ENCODE measurements at places on chromosomes 1 and 21.

- no peak for DNase-seq
These were observed 534.4 kb upstream of the PKN2 start for GRCh38 chr1:88149686-88150085.

- DNase-seq: no peak
These were observed 13.8 kb downstream of the DNTTIP2 start for GRCh38 chr1:93865253-93865652.

DNA sequence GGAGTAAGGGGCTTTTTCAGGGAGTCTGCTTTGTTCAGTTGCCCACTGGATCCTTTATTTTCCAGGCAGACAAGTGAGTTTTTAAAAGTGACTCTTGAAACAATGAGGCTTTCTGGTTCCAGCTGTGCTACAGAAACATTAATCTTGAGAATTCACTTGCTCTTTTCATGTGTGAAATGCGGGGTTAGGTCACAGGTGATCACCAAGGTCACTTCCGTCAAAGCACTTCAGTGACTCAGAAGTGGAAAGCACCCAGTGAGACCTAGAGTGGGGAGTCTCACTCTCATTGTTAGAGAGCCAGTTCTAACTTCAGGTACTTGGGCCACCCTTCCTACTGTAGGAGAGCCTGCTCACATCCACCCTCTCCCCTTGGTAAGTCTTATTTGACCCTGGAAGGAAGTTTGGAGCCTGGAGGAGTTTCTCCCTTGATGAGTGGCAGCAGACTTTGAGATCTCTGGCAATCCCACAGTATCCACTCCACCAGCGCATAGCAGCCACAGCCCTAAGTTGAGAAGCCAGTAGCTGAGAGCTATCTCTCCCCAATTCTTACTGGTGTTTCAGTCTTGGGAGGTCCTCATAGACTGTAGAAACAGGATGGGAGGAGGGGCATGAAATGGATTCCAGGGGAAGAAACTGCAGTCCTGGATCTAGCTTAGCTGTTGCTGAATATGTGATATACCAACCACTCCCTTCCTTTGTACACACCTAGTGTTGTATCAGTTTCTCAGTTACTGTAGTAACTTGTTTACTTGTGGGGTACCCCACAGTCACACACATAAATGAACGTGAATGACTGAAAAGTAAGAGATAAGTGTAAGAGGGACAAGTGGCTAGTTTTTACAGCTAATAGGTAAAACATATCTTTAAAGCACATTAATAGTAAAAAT is 3.1 kb downstream of the TACSTD2 start:
- no peak for DNase-seq

DNA sequence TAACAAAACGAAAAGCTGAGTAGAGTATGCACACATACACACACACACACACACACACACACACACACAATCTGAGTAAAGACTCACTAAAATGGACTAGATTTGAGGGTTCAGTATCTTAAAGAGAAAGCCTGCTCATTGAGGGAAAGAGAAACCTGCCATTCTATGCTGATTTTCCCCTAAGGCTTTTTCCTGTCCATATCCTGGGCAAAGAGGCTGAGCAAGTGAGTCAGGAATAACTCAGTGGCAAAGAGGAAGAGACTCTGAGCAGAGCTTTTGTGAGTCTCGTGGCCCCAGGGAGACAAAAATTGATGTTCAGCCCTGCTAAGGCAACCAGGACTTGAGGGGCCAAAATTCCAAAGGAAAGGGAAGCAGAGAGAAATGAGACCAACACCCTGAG is 37.3 kb upstream of the RUNX1 start:
- DNase-seq: no peak

DNA sequence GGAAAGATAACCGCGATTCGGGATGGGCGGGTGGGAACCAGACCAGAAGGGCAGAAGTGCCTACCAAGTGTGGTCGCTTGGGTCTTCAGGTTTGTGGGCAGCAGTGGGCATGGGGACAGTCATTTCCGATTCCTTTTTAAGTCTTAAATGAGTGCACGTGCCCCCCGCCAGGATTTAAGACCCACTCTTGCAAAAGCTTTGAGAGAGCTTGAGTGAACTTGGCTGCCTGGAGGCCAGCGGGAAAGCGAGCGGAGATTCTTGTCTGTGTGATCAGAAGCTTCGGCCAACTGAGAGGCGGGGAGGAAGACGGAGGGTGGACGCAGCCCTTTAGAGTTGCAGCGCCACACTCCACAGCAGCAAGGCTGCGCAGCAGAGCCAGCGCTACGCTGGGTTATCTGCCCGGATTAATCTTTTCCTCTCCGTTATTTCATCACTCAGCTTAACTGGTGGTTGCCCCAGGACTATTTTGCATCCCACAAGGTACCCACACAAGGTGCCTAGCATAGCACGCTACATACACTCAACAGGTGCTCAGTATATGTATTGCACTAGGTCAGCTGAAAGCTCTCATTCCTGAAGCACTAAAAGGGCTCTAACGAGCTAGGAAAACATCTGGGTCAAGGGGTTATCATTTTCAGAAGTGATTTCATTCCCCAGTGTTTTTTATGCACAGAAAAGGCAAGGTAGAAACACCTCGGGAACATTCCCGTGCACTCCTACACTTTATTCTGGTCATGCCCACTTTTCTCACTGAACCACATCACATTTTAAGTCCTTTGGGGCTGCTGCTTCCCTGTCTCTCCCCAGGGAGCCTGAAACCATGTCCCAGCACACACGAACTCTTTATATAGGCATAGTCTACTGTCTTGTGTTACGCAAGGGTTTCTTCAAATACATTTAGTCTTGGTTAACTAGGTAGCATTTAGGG is 1.5 kb upstream of the BATF3 start:
- DNase-seq: no peak

DNA sequence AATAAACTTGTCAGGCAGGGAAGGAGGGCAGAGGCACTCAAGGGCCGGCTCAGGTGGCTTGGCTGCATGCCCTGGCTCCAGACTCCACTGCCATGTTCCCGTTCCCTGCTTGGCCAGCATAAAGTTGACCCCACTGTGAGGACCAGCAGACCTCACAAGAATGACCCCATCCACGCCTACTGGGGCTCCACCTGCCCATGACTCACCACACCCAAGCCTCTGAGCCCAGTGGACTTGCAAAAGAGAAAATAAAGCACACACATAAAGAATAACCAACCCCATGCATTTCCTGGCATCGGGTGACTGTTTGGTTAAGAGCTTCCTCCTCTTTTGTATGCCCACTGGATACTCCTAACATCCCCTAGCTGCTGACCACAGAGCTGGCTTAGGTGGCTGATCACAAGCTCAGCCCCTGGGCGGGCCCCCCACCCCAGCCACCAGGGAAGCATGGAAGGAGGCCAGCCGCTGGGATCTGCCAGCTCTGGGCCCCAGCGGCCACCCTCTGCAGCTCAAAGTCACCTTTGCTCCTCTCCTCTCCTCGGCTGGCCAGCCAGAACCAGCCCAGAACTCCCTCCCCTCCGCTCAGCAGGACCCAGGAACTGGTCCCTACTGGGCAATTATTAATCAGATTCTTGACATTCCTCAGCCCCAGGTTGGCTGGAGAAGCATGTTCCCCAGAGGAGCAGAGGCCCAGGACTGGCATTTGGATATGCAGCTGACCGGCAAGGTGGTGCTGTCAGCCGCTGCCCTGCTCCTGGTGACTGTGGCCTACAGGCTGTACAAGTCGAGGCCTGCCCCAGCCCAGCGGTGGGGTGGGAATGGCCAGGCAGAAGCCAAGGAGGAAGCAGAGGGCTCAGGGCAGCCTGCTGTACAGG is at the start of gene KLHDC7A:
Gene KLHDC7A (plus strand): TSS at position 616 of the 875 bp plus-strand sequence. CDS start 52 bp downstream, at position 668.
- no peak for DNase-seq

DNA sequence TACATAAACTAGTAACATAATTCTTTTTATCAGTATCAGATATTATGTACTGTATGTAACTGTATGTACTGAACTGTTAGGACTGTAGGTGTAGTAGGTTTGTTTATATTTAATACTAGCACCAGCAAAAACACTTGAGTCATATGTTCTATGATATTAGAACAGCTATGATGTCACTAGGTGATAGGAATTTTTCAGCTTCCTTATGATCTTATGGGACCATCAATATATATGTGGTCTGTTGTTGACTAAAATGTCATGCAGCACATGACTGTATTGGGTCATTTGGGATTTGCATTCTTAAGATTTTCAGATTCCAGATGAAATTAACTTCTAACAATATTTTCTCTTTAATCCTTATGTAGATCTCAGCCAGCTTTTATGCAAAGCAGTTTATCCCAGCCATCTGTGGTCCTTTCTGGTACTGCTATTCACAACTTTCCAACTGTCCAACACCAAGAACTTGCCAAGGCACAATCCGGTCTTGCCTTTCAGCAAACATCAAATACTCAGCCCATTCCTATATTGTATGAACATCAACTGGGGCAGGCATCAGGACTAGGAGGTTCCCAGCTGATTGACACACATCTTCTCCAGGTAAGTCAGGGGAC is 38.3 kb upstream of the MYOCOS start:
- DNase-seq: no peak

GRCh38 chr1:82706741-82707140 is 906.0 kb downstream of the ADGRL2 start:
- DNase-seq: no peak

- DNase-seq: no peak
These were observed 30.4 kb upstream of the SLC30A1 start for GRCh38 chr1:211609120-211610024.

GRCh38 chr21:36962098-36962780 is 4.2 kb downstream of the HLCS start:
- DNase-seq: no peak

DNA sequence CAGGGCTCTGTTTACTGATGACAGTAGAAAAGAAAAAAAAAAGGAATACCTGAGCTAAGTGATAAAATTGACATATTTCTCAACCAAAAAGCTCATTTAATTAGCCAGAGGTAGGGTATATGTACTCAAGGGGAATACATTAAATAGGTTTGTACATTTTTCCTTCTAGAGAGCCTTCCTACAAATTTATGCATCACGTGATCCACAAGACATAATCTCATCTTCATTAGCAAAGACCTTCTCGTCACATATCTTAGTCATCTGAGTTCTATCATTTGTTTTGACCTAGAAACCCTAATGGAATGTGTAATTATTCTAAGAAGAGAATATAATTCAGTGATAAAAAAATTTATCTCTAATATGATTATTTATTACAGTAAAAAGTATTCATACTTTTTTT is 30.7 kb upstream of the CFHR4 start:
- no peak for DNase-seq

DNA sequence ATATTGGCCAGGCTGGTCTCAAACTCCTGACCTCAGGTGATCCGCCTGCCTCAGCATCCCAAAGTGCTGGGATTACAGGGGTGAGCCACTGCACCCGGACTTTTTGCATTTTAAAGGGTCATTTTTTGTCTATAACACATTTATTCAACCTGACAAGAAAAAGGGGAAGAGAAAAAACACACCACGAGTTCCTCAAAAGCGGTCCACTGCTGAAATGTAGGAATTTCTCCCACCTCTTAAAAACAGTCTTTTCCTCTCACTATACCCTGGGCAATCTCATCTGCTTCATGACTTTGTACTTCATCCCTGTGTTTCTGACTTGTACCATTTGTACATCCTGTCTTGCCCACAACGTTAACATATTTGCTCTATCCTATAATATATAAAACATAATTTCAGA is 413.3 kb upstream of the PTBP2 start:
- no peak for DNase-seq

- DNase-seq: no peak
These were observed 78.7 kb downstream of the PAPPA2 start for GRCh38 chr1:176541663-176542062.

- no peak for DNase-seq
These were observed 1.1 kb downstream of the SHISAL2A start for GRCh38 chr1:52634111-52634510.

GRCh38 chr1:195828325-195828724 is 779.9 kb downstream of the KCNT2 start:
- DNase-seq: no peak

GRCh38 chr1:75765697-75766355 is 20.2 kb upstream of the RABGGTB start:
- no peak for DNase-seq

DNA sequence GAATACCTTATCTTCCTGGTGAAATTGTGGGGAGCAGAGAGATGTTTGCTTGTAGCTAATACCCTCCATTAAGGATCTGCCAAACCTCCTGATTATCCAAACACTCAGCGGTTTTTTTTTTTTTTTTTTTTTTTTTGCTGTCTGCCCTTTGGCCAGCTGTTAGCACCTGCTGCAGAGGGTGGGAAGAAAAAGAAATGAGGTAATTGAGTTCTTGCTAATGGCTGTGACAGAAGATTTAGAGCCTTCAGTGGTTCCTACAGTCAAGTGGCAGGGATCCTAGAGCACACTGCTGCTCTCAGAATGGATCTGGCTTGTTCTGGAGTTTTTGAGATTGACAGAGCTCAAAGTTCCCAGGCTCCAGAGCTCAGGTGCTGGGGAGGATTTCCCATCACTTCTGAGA is 342.5 kb downstream of the DISC1 start:
- no peak for DNase-seq

GRCh38 chr1:228367798-228368791 is 38.5 kb downstream of the TRIM11 start:
- no peak for DNase-seq

GRCh38 chr1:58883037-58883887 is 99.4 kb upstream of the JUN start:
- DNase-seq: no peak

GRCh38 chr1:221188458-221188857 is 309.2 kb downstream of the HLX start:
- no peak for DNase-seq

GRCh38 chr1:40914927-40915569 is 52.9 kb upstream of the CITED4 start:
- DNase-seq: no peak

GRCh38 chr1:245155272-245156040 is 671 bp downstream of the KIF26B start:
- no peak for DNase-seq
